ENCODE measurements at places on chromosomes 16 and 17. TPM values are rescaled to one million over a fixed set of nuclear protein-coding genes. Genes with fewer than 3 reads are reported as not detected.
A peak's percentile ranks its signal among the peaks of the same experiment; 100 is the strongest.

DNA sequence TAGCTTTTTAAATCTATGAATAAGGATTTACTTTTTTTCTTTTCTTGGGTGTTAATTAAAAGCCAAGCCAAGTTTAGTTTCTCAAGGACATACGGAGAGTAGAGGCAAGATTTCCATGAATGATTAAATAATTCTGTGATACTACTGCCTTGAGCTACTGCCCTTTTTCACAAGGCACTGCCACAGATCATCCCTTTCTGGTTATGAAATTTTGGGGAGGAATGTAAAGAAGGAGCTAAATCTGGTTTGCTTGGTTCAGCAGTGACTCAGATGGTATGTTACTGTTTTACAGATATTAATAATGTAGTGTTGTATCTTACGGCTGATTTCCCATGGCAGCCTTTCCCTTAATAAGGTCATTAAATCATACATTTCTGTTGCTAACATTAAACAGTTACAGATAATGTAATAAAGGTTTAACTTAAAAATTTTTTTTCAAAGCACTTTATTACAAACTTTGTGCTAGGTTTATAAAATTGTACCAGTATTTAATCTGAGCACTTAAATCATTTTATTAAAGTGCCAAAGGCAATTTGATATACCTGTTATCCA, 2.6 kb downstream of the WSB1 start:
- DNase-seq = peak; percentile 74

DNA sequence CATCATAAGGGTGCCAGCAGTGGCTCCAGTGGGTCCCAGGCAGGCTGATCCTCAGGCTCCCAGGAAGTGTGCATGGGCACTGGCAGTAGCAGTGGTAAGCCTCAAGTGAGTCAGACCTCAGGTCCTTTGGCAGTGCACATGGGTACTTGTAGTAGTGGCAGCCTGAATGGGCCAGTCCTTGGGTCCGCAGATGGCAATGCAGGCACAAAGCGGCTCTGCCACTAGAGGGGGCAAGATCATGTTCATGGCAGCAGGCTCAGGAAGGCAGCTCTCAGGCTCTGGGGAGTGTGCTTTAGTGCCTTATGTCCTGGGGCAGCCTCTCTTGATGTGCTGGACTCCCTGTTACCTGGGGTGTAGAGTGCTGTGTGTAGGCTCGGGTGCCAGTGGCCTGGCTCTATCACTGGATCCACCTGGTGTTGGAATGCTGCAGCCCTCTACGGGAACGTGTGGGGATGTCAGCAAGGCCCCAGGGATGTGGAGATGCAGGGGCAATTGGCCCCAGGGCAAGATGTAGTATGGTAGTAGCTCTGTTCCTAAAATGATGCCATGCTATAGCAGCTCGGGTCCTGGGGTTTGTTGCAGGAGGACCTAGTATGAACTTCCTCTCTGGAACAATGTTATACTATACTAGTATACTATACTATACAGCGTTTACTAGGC, 11.0 kb downstream of the ACSM3 start:
- DNase-seq = peak; percentile 54

GRCh38 chr16:55392701-55393100, 68.7 kb downstream of the IRX6 start:
- DNase-seq = no peak

DNA sequence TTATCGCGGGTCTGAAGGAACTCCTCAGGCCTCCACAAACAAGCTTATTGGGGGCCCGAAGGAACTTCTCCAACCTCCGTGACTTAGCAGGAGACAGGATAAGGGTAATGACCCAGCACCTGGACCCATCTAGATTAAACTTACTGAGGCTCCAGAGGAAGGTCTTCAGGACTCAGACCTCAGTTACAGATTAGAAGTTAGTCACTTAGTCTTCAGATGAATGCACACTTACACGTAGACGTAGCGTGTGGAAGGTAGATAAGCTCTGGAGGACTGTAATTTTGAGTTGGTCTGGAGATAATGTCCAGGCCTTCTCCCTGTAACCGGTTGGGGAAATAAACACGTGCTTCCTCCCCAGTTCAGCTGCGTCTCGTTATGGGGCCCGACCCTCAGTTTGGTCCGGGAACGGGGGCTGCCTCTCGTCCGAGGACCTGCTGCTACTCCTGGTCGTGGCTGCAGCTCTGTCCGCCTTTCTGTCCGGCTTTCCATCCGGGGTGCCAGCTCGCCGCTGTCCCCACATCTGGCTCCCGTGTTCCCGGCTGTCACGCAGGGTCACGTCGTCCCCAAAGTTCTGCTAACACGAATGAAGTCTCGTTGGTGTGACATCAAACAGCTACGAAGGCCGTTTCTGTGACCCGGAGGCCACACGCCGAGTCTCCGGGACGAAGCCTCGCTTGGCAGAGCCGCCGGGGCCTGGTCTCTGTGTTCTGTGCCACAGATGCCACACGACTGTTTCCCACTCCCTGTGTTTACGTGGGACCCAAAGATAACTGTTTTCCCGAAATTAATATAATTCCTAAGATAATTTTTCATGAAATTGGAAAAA, 11.8 kb upstream of the SECTM1 start:
- DNase-seq = no peak

The DNAI2 gene
- not detected for total RNA-seq

The TBC1D10B gene
- total RNA-seq = 57.3 TPM

The WFIKKN1 gene
- 0.08 TPM for total RNA-seq

DNA sequence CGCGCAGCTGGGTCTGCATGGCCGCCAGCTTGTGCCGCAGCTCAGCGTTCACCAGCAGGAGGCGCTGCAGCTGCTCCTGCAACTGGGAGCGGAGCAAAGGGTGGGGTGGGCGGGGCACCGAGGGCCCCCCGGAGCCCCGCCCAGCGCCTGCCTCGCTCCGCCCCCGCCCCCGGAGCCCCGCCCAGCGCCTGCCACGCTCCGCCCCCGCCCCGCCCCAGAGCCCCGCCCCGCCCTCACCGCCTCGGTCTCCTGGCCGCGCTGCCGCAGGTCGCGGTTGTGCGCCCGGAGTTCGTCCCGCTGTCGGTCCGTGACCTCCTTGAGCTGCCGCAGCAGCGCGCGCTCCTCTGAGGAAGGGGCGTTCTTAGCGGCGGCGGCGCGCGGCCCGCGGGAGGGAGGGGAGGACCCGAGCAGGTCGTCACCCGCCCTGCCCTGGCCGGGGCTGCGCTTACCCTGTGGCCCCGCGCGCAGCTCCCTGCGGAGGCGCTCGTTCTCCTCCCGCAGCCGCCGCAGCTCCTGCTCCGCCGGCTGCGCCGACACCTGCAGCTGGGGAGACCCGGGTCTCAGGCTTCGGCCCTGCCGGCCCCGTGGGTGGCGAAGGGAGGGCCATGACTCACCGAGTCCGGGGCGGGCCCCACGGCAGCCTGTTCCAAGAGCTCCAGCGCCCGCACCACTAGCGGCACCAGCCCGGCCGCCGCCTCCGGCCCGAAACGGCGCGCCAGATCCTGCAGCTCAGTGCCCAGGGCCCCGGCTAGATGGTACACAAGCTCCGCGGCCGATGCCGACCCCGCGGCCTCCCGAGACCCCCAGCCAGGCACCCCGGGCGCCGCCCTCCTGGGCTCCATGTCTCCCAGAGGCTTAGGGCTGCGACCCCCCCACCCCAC, 463 bp downstream of the RILP start:
- DNase-seq = peak; percentile 92

GRCh38 chr17:74460241-74460640, 6.2 kb upstream of the CD300A start:
- no peak for DNase-seq

- DNase-seq = no peak
These were observed 11.7 kb downstream of the SMPD3 start for GRCh38 chr16:68436581-68436980.

DNA sequence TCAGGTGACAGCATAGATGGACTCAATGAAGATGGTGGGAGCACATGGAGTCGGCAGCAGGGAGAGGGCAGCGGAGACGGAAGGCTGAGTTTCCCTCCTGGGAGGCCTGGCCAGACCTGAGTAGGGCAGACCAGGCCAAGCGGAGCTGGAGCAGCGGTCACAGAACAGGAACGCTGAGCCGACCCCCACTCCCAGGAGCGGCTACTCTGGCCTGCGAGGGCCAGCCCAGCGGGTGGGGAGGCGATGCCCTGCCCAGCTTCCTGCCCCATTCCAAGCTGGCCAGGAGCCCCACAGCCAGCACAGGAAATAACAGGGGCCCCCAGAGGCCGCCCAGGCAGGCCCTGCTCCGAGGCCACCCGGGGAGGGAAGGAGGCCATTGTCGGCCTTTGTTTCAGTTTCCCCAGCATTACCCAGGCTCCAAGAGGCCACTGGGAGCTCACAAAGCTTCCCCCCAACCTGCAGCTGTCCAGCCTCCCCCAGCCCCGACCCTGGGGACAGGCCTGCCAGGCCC, 79.8 kb downstream of the ZNF423 start:
- no peak for DNase-seq

DNA sequence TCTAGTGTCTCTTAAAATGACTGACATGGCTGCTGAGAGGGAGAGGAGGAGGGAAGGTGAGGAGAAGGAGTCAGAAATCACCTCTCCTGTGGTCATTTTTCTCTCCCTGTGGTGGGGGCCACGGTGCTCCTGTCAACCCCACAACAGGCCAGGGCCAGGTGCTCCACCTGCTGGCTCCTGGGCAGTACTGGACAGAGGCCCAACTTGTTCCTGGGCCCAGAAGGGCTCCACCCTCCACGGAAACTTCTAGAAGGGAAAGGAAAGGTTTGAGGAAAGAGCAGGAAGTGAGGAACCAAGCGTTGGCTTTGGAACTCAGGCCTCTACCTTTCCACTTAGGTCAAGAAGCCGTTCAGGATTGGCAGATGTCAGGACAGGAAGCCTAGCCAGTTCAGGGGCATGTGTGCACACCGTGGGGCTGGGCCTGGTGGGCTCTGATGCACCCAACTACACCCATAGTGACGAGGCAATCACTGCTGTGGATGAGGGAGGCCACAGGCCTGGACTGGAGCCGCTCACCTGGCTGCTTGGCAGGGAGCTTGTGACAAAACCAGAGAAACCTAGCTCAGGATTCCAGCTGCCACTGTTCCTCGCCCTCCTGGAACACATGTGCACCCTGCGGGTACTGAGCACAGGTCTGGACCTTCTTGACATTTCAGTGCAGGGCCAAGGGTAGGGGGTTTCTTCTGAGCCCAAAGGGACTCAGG, 36.1 kb downstream of the WNT3 start:
- DNase-seq = peak; percentile 43

- DNase-seq = peak; percentile 66
These were observed 6.1 kb downstream of the IL21R start for GRCh38 chr16:27408012-27408601.

GRCh38 chr17:82297280-82297713, 20.1 kb downstream of the CD7 start:
- DNase-seq = peak; percentile 76

DNA sequence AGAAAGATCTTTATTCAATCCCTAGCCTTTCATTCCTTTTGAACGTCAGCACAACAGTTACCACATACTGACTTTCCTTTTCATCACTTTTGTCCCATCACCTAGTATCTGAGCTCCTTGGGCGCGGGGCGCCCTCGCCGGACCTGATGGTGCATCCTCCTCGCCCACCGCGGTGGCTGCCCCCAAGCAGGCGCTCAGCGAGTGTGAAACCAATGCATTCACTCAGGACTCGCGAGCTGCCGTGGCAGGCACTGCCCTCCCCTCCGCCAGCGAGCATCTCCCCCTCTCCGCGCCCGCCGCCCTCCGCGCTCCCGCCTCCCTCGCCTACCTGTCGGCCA, 756 bp downstream of the KLHL11 start:
- DNase-seq = no peak

The CCL17 gene
- total RNA-seq = not detected

The FADS6 gene
- not detected for total RNA-seq

- no peak for DNase-seq
These were observed 510.9 kb downstream of the KCNJ18 start for GRCh38 chr17:22203208-22203715.

The CTRB1 gene
- not detected for total RNA-seq

DNA sequence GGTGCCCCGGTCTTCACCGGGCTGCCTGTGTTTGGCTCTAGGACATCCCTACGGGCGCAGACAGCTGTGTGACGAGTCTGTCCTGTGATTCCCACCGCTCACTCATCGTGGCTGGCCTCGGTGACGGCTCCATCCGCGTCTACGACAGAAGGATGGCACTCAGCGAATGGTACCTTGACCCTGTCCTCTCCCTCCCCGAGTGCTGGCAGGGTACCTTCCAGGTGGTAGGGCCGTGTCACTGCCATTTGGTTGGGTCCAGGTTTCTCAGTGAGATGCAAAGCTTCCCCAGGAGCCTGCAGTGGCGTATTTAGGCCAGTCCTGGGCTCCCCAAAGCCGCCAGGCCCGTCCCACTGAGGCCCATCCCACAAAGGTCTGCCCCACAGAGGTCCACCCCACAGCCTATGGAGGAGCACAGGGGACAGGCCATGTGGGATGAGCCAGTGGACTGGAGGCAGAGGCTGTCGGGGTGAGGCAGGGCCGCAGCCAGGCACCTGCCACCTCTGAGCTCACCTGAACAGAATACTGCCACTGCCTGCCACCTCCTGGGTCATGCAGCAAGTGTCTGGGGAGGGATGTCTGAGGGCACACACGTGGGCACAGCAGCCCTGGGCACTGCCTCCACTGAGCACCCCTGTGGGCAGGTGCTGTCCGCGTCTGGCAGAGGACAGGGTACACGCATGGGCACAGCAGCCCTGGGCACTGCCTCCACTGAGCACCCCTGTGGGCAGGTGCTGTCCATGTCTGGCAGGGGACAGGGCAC, 31.4 kb upstream of the CHMP6 start:
- no peak for DNase-seq

DNA sequence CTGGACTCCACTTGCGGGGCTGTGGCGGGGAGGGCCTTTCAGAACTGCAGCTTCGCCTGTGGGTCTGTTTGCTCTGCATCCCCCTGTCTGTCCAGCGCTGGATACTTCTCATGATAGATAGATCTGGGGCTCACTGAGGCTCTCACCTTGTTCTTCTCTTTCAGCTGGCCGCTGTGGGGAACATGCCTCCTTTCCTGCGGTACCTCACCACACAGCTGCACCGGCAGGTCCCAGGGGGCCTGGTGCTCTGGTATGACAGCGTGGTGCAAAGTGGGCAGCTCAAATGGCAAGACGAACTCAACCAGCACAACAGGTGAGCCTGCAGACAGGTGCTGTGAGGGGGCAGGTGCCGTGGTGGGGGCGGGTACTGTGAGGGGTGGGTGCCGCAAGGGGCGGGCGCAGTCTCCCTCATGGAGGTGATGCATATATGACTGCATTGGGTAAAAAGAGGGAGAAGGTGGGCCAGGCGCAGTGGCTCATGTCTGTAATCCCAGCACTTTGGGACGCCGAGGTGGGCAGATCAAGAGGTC, 6.2 kb downstream of the ENGASE start:
- DNase-seq = no peak

GRCh38 chr16:77555126-77555525, 120.3 kb upstream of the ADAMTS18 start:
- no peak for DNase-seq

- DNase-seq = no peak
These were observed 1.2 kb downstream of the RFFL start for GRCh38 chr17:35062308-35062707.

Data from HFFc6 (cell line).